Tibial nerve (tissue), 4 donors: ENCODE measurements at places on chromosomes 5 and 9. TPM values are rescaled to one million over a fixed set of nuclear protein-coding genes. Genes with fewer than 3 reads are reported as not detected.

GRCh38 chr5:58335518-58335917 is 124.4 kb downstream of the PLK2 start:
- no peak overlapping the region for H3K27ac ChIP-seq
- H3K4me1 ChIP-seq = no peaks in the 10 kb centered on the region
- H3K4me3 ChIP-seq = no peak overlapping the region
- no peaks in the 10 kb centered on the region for H3K27me3 ChIP-seq
- DNase-seq = no peak
- H3K36me3 ChIP-seq = no peaks in the 10 kb centered on the region

GRCh38 chr9:69984831-69985230 is 58.8 kb upstream of the MAMDC2 start:
- no peak overlapping the region for H3K4me3 ChIP-seq
- no peak overlapping the region for H3K27ac ChIP-seq
- H3K4me1 ChIP-seq = peaks cover 5% of the 10 kb centered on the region
- no peaks in the 10 kb centered on the region for H3K36me3 ChIP-seq

- H3K27me3 ChIP-seq = no peaks in the 10 kb centered on the region
- DNase-seq = no peak
- no peak overlapping the region for H3K27ac ChIP-seq
- H3K36me3 ChIP-seq = no peaks in the 10 kb centered on the region
- H3K4me3 ChIP-seq = no peak overlapping the region
- no peaks in the 10 kb centered on the region for H3K4me1 ChIP-seq
These were observed 104.6 kb downstream of the DMRT2 start for GRCh38 chr9:1154739-1155138.

DNA sequence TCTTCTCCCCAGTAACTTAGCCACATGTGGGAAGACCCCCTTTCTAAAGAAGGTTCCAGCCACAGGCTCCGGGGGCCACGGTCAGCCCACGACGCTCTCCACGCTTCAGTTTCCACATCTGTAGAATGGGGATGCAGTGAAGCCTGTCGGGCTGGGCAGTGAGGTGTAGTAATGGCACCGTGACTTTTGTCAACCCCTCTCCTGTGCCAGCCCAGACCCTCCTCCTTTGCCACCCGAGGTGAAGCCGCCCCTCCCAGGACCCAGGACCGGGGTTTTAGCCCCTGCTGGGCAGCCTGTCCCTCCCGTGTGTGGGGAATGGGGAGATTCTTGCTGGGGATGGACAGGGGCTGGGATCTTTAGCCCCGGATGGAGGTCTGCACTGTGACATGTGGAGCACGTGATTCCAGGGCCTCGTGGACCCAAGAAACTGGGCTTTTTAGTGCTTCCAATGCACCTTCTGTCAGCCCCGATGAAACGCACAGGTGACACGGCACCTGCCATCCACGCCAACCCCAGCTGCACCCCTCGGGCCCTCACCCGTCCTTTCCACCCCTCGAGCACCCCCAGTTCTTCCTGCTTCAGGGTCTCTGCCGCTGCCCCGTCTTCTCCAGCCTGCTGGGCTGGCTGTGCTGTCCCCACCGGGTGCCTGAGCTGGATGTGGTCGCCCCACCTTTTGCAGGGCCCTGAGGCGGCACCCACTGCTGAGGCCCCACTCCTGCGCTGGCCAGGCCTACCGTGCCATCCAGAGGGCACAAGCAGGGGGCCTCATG is 13.4 kb upstream of the RNU6ATAC start:
- DNase-seq = no peak
- H3K27me3 ChIP-seq = peaks cover 14% of the 10 kb centered on the region
- H3K27ac ChIP-seq = no peak overlapping the region

DNA sequence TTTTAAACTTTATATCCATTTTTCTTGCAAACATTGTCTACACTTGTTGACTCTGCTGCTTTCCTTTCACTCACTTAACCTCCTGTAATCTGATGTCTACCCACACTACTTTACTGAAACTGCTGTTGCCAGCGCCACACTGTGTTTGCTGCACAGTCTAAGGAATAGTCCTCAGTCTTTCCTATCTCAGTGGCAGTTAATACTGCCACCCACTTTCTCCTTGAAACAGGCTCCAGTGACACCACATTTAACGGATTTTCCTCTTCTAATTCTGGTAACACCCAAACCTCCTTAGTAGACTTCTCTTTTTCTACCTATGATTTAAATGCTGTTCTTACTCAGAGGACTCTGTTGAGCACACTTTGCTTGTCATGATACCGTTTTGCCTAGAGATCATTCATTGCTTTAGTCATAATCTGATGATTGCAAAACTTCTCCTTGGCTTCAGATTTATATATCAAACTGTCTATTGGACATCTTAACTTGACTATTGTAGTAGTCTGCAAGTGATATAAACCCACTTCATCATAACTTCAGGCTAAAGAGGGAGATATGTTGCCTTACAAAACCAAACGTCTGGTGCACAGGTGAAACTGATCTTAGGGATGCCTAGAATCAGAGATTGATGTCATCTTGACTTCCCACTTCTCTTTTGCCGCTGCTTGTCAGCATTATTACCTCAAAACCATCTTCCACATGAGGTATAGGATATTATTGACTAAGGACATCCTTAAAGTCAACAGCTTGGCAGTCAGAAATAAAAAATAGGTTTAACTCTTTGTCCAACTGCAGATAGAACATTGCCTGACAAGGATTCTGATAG is 94.1 kb downstream of the CDC42SE2 start:
- no peak overlapping the region for H3K27ac ChIP-seq
- no peak overlapping the region for H3K4me3 ChIP-seq
- H3K4me1 ChIP-seq = peaks cover 10% of the 10 kb centered on the region
- DNase-seq = no peak
- no peaks in the 10 kb centered on the region for H3K36me3 ChIP-seq

DNA sequence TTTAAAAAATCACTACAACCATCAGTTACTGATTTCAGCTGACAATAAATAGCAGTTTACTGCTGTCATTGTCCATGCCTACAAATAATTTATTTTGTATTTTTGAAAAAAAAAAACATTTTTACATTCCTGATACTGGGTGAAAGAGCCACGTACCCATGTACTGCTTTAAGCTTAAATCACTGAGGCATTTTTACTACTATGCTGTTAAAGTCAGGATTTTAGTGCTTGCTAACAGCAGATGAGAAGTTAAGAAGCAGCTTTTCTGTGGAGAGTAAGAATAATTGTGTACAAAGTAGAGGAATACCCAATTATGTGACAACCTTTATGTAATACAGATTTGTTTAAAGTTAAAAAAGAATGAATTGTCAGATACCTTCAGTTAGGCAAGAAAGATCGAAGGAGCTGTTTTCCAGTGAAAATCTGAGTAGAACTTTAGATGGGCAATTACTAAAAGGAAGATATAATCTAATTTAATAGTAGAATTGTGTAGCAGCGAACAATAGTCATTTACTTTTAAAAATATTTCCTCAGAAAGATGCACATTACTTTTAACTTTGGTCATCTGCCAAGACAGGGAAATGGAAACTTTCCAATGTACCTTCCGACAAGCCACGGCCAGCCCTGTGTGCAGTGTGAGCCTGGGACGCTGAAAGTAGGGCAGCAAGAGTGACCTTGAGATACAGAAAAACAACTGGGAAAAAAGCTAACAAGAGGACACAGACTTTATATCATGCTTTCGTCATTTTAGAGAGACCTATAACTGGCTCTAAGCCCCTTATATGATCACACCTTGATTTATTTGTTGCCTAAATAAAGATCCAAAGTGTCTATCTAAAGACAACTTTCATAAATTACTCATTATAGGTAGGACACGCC is 39.9 kb downstream of the RHOBTB3 start:
- H3K36me3 ChIP-seq = no peaks in the 10 kb centered on the region
- H3K4me3 ChIP-seq = no peak overlapping the region
- H3K27ac ChIP-seq = no peak overlapping the region
- H3K27me3 ChIP-seq = no peaks in the 10 kb centered on the region
- no peaks in the 10 kb centered on the region for H3K4me1 ChIP-seq
- DNase-seq = no peak

DNA sequence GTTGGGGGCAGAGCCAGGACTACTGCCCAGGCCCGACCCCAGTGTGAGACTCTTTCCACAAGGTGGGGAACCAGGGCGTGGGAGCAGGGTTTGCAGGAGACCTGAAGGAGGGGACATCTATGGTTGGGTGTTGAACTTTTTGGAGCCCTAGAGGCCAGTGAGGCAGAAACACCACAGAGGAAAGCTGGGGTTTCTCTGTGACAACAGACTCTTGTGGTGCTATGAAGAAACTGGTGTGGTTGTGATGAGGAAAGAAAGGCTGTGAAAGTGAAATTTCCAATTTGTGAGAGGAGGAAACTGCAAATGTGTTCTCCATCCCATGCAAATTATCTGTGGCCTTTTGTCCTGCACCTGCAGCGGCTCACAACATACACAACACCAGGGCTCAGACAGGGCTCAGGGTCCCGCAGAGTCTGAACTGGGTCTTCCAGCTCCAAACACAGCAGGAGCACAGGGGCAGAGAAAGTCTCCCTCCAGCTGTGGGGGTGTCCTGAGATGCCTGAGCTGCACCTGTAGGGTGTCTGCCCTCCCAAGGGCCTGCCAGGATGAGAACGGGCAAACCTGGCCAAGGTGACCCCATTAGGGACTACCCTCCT is 51.4 kb upstream of the GRHPR start:
- no peaks in the 10 kb centered on the region for H3K4me1 ChIP-seq
- no peak overlapping the region for H3K27ac ChIP-seq
- no peaks in the 10 kb centered on the region for H3K27me3 ChIP-seq
- H3K36me3 ChIP-seq = no peaks in the 10 kb centered on the region
- DNase-seq = no peak

PAPPA gene
- 8.1 TPM for total RNA-seq

GFPT2 gene
- 55.3 TPM for total RNA-seq

PCDHB9 gene
- total RNA-seq = 9.2 TPM
